CD4-positive, alpha-beta T cell treated with Interleukin-6 for 4 hours (primary cell): ENCODE measurements at places on chromosomes 7 and 10.

GRCh38 chr7:108347616-108348015 lies 108.6 kb downstream of the NRCAM start:
- DNase-seq, result no peak

DNA sequence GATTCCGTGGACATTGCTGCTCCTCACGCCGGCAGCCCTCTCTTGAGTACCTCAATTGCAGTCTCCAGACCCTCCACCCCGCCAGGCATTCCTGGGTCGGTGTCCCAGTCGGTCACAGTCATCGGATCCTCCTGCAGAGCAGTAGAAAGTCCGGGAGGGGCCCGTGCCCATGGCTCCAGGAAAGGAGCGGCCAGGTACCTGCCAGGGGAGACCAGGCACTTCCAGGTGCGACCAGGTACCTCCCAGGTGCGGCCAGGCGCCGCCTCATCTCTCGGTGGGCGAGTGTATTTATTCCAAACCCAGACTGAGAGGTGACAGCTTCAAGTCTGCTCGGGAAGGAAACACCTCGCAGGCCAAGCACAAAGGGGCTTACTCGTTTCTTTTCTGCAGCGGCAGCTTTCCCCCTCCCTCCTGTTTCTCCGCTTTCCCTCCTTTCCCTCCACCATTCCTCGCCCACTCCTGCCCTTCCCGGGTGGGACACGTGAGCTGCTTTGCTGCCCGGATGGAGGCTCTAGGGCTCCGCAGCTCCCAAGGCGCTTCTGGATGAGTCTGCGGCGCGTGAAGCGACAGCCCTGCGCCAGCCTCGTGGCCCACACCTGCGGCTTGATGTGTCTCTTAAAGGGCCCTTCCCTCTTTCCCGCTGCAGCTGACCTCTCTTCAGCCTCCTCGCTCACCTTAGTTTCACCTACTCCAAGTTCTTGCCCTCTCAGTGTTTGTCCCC lies 39.4 kb upstream of the AGK start:
- no peak for DNase-seq

- no peak for DNase-seq
These were observed 5.7 kb downstream of the ADARB2 start for GRCh38 chr10:1731592-1731991.

- DNase-seq, result no peak
These were observed 58.5 kb downstream of the TRUB1 start for GRCh38 chr10:114996542-114996941.

GRCh38 chr7:150435390-150436073 lies 14.9 kb upstream of the GIMAP8 start:
- no peak for DNase-seq

DNA sequence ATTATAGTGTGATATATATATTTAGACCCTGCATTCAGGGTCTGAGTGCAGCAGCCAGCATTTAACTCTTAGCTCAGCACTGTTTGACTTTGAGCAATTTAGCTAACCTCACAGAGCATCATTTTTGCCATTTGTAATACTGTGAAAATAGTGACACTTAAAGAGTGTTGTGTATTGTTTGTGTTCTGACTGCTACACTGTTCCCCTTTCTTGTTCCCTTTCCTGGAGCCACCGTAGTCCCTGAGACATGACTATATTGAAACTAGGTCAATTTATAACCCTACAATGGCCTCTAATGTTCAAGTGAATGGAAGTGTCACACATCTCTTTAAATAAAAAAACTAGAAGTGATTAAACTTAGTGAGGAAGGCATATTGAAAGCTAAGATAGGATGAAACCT lies 20.3 kb upstream of the CD36 start:
- no peak for DNase-seq

DNA sequence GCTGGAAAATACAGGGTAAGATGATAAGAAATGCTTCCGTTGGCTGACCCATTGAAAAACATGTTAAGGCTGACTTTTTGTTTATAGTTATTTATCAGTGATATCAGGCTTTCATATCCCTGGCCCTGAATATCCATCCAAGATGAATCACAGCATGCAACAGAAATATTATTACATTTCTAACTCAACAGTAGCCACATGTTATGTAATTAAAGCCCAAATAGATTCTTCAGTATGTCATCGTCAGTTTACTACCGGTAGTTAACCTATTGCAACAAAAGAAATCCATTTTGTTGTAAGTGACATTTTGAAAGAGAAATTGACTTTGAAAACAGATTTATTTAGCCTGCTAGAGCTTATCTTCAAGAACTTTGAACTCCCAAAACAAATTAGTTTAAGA lies 354.1 kb upstream of the CELF2 start:
- DNase-seq, result no peak

DNA sequence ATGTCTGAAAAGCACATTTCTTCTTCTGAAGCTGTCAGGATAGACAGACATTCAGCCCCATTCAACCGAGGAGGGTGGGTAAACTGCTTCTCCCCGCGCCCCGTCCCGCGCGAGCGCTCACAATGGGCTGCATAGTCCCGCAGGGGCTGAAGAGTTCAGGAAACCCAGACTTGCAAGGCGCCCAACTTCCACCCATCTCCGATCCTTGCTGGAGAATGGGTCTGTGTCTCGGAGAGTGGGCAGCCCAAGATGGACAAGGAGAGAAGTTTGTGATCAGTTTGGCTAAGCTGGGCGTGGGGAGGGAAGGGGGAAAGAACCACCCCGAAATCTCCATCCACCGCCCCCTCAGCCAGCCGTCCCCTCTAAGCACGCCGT lies 686 bp downstream of the AASS start:
- no peak for DNase-seq
